NB4 (cell line): ENCODE measurements at places on chromosomes 6 and 20.

- peak; percentile 75 for DNase-seq
These were observed 919.0 kb downstream of the KIF16B start for GRCh38 chr20:15654208-15654649.

DNA sequence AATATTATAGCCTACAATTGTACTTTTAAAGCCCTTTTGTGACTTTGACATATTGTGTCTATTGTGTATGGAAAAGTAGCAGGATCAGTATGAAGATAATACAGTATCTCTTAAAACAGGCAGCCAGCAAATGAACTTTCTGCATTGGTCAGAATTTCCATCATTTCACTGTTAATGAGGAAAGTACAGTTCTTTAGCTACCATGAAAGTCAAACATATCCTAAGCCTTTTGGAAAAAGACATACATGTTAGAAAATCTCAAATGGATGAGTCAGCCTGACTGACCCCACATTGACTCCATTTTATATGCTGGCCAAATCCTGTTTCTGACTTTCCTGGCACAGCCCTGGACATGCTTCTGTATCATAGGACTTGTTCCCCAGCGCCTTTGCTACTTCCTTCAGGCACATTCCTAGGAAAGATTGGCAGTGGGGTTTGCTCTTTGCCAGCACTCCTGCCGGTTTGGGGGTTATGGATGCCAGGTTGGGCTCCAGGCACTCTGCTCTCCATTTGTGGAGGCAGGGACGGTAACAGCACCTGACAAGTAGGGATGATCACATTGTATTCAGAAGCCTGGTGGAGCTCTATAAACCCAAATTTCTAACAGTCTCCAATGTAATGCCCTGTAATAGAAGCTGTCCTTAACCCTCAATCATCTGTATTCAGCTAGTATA, 43.7 kb downstream of the TOP1 start:
- DNase-seq = no peak

GRCh38 chr6:35454391-35455110, 2.4 kb downstream of the FANCE start:
- DNase-seq = peak; percentile 93

- DNase-seq = peak; percentile 87
These were observed 970 bp downstream of the BLTP3A start for GRCh38 chr6:34792605-34793500.

DNA sequence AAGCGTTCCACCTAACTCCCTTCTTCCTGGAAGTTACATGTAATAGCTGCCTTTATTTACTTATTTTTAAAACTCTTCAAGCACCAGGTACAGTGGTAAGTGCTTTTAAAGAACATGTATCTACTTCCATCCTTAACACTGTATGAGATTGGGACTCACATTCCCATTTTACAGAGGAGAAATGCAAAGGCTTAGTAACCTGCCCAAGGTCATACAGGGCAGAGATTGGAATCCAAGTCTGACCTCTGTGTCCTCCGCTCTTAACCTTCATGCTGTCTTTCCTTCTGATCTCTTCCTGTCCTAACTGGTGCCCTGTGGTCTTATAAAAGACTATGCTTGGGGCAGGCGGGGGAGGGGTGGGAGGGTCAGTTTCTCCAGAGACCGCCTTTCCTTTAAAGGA, 1.6 kb downstream of the B4GALT5 start:
- peak; percentile 62 for DNase-seq

DNA sequence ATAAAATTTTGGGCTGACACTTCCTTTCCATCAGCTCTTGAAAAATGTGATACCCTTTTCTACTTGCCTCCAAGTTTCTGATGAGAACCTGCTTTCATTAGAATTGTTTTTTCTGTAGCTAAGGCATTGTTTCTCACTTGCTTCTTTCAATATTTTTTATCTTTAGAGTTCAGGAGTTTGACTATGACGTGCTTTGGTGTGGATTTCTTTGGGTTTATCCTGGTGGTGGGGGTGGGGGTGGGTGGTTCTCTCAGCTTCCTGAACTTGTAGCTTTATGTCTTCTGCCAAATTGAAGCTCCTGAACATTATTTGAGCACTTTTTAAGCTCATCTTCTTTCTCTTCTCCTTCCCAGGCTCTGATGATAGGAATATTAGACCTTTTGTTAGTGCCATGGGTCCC, 11.4 kb downstream of the ZNF831 start:
- DNase-seq = no peak

DNA sequence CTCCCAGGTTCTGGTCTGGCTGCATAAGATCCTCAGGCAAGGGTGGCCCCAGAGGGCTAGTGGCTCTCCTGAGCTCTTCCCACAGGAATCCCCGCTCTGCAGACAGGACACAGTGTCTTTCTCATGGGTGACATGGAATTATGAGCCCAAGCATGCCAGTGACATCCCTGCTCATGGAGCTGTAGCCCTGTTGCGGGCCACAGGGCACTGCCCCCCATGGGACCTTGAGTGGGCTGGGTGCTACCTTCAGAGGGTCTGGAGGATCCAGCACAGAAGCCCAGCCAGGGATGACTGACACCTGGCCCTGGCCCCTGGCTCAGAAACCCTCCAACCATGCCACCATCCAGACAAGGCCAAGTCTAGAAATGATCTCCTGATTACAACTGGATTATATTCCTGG, 657.5 kb upstream of the DEFB115 start:
- no peak for DNase-seq

DNA sequence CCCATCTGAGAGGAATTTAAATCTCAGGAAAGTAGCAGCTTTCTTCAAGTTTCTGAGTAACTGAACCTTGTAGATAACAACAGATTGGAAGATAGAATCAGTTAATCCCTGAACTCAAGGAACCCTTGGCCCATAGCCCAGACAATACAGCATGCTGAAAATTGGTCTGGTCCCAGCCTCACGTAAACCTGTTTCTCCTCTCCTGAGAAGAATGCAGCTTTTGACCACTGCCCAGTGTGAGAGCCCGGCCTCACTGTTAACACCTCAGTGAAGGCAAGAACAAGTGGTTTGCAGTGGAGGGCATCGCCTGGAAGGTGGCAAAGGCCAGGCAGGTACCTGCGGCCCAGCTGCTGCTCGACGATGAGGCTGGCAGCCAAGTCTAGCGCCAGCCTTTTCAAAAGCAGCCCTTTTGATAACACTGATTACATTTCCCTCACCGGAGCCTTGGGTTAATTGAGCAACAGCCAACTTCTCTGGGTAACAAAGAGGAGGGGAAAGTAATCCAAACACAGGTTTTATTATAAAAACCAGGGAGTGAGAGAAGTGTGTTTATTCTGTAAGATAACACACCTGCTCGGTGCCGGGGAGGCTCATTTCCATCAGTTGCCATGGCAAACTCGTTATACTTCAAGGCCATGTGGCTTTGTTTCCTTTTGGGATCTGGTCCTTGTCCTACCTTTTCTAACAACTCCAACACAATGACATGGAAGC, 54.0 kb downstream of the TRAF3IP2 start:
- no peak for DNase-seq
